ENCODE measurements at places on chromosomes 6 and 20.

DNA sequence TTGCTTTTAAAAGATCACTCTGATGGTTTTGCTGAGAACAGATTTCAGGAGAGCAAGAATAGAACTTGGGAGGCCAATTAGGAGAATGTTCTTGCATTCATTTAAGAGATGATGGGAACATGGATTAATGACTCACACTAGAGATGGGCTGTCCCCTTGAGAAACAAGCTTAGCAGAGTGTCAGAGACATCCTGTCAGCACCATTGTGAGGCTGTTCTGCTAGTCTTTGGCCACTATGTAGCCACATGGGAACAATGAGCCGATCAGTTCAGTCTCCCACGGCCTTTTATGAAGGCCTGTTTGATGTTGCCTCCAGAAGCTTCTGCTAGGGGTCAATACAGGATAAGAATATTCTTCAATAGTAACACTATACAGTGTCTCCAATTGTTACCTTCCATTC, 113.0 kb upstream of the EYA4 start:
- no peak for DNase-seq

DNA sequence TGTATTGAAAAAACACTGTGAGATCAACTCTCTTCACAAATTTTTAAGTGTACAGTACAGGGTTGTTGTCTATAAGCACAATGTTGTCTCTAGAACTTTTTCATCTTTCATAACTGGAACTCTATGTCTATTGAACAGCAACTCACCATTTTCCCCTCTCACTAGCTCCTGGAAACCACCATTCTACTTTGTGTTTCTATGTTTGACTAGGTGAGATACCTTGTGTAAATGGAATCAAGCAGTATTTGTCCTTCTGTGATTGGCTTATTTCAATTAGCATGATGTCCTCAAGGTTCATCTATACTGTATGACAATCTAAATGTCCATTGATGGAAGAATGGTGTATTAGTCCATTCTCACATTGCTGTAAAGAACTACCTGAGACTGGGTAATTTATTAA, 210.1 kb upstream of the FUT9 start:
- no peak for DNase-seq

GRCh38 chr20:50221501-50222308, 31.1 kb downstream of the CEBPB start:
- no peak for DNase-seq

DNA sequence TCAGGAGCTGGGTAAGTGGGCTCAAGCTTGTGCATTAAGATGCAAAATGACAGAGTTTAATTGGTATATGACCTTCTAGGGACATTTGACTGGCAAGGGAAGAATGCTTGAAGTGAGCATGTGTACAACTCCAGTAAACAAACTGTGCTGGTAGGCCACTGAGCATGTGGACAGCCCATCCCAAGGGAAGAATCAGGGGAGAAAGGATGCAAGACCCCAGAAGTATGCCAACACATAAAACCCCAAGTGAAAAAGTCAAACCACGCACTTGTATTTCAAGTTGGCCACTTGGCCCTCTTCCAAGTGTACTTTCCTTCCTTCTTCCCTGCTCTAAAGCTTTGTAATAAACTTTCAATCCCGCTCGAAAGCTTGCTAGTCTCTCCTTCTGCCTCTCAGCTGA, 10.4 kb upstream of the THBD start:
- no peak for DNase-seq

DNA sequence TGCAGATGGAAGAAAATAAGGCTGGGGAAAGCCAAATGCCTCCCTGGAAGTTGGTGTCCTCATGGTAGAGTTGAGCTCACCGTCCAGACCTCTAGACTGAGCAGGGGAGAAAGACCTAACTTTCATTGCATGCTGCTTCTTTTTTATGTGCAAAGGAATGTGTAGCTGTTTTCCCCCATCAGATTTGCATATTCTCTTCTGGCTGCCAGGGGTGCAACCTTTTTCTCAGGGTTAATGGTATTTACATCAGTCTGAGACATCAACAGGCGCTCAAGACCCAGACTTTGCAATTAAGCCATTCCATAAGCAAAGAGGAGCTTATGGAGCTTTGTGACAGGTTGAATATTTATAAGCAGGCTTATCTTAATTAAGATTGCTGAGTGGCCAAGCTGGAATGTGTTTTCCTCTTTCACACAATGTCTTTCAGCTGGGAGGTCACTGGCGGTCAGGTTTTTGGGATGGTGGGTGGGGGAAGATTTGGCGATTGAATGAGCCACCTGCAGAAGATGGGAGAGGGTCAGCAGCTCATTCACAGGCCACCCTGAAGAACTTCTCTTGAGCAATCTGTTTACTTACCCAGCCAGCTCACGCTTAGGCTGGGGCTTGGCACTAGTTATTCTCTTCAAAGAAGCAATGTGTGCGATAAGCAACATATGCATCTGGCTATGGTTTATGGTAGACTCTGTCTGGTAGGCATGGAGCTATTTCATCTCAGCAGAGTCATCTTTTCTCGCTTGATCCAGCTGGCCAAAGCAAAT, 88.6 kb downstream of the SCP2D1 start:
- no peak for DNase-seq

GRCh38 chr20:12270863-12271262, 353.2 kb downstream of the BTBD3 start:
- no peak for DNase-seq

- DNase-seq, result no peak
Observed at GRCh38 chr6:27296106-27296783, 15.8 kb downstream of the POM121L2 start.

DNA sequence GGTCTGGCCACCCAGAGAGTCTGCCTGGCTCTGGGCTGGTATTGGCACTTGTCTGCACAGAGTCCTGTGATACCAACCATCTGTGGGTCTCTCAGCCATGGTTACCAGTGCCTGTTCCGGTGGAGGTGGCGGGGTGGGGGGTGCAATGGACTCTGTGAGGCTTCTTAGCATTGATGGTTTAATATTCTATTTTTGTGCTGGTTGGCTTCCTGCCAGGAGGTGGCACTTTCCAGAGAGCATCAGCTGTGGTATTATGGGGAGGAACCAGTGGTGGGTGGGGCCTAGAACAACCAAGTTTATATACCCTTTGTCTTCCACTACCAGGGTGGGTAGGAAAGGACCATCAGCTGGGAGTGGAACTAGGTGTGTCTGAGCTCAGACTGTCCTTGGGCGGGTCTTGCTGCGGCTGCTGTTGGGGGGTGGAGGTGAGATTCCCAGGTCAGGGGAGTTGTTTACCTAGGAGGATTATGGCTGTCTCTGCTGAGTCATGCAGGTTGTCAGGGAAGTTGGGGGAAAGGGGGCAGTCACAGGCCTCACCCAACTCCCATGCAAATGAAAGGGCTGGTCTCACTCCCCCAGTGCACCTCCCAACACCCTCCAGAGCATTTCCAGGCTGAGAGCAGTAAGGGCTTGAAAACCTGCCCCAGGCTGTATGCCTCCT, 117.5 kb downstream of the FLRT3 start:
- no peak for DNase-seq

GRCh38 chr6:13913226-13914001, 11.3 kb upstream of the RNF182 start:
- DNase-seq, result no peak

DNA sequence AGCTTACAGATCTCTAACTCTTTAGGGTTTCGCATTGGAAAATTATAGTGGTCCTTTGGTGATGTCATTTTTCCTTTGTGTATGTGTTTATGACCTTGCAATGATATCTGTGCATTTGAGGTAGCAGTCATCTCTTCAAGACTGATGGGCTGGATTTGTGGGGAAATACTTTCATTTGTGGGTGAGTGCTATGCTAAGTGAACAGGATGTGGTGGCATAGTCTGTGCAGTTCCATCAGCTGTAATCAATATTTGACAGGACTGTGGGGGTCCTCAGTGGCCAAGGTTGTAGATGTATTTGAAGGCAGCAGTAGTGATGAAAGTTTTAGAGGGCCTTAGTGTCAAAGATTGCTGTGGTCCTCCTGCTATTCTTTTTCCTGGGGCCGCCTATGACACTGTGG, 79.5 kb downstream of the CYP39A1 start:
- DNase-seq, result no peak

DNA sequence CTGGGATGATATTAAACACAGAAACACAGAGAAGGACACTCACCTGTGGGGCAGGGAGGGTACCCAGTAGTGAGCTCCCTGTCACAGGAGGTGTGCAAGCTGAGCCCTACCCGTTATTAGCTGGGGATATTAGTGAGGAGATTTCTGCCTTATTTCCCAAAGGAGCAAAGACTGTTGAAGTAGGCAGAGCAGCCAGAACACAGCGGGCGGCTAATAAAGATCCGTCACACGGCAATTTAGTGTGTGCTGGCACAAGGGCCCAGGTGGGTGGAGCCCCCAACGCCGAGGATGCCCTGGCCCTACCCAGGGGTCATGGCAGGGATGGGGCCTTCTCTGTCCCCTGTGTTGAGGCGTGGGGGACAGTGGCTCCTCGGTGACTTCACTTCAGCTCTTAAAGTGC, 8.3 kb downstream of the VSTM2L start:
- DNase-seq, result no peak

GRCh38 chr6:2865694-2866151, 24.1 kb upstream of the SERPINB1 start:
- no peak for DNase-seq

DNA sequence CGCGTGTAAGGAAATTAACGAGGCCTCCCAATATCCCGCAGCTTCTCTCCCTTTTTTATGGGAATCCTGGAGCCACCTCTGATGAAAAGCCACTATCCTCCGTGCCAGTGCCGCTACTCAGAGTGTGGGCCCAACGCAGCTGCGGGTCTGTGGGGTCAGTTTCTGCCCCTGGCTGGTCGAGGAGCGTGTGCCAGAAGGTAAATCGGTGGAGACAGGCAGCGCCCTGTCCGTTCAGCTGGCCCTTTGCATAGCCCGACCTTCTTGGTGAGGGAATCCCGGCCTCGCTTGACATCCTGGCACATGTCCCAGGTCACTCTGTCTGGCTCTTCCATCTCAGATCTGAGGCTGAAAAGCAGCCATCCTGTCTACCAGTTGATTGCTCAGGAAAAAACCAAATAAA, 4.6 kb downstream of the THBS2 start:
- no peak for DNase-seq

DNA sequence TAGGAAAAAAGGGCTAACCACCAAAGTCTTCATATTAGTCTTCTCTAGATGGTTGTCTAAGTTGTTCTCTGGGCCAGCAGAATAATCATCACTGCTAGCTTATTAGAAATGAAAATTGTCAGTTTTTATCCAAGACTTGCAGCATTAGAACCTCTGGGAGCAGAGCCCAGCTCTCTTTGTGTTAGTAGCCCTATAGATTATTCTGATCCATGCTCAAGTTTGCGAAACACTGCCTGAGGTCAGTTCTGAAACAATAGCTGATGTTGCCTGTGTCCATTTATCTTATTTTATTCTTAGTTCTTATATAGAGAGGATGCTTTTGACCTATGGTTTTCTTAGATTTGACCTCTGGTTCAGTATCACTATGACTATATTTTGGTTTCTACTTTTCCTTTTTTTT, 66.9 kb downstream of the BCKDHB start:
- no peak for DNase-seq

DNA sequence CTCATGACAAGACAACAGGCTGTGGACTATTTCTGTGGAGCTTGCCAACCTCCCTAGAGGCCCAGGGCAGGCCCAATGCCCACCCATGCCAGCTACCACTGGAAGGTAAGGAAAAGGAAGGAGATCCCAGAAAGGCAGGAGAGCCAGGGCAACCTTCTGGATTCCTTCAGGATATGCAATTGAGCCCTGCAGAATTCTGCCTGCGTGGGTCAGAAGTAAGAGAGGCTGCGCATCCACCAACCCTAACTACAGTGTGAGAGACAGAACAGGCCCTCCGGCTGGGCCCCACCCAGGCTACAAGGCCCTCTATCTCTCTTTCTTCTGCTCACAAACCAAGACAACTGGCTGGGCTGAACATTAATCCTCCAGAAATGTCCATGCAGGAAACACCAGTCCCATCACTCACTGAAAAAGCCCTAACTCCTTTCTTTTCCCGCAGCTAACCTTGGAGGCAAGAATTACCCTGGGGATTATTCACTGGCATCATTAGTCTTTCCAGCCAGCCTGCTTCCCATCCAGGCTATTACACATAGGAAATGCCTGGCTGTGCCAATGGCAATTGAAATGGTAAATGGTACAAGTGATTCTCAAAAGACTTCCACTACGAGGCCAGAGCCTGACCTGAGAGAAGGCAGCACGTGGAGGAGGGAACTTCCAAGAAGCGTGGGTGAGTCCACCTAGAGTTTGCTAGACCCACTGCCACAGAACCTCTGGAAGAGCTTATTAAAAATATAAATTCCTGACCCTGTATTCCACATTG, 15.2 kb downstream of the MAP1LC3A start:
- DNase-seq, result no peak

DNA sequence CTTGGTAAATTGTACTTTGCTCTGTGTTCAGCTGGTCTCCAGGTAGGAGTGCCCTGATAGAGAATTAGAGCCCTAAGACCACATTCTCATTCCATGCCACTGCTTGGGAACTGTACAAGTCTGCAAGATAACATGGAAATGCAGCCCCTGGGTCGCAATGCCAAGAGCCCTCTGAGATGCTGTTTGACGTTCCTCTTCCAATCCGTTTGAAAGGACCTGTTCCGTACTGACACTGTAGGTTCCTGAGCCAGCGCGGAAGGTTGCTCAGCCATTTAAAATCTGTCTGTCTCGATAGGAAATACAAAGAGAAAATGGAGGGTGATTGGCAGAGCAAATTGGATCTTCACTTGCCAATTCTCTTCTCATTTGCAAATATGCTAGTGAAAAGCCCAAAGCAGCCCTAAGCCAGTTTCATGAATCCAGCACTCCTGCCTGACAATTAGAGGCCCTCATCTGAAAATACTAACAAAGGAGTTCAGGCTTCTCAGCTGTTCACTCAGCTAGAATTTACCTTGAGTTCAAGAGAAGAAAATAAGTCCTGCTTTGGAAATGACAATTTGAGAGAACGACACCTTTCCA, 100.6 kb upstream of the AFDN start:
- no peak for DNase-seq

DNA sequence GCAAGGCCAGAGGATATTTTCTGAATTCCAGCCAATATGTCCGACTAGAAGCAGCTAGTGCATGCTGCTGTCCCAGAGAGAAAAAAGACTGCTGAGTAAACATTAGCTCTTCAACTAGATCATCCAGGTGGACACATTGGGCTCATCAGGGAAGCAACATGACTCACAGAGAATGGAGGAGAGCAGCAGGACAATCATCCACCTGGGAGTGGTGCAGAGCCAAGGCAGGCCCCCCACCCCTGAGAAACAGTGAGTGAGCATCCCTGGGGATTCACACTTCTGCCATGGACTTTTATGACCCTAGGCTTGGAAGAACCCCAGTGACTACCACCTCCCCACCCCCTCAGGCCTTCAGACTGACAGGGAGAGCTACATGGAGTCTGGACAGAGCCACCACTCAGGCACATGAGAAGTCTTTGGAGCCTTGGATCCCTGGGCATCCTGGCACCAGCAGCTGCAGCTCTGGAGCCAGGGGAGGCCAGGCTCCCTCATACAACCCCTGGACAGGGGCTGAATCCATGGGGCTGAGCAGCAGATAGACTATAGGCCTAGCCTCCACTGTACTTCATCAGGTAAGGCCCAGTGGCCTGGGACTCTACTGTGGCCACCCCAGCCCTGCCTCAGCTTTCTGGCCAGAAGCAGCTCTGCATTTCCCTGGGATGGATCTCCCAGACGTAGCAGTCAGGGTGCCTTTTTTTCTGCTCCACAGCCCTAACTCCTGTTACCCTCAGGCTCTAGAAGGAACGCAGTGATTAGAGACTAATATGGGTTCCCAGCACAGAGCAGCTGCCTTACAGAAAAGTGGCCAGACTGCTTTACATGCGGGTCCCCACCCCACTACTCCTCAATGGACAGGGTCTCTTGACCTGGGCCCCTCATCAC, 82.9 kb upstream of the RNF217 start:
- DNase-seq, result no peak

GRCh38 chr20:2151858-2152281, 50.2 kb downstream of the STK35 start:
- DNase-seq, result no peak

- DNase-seq, result no peak
Observed at GRCh38 chr6:12245360-12245759, 44.8 kb upstream of the EDN1 start.

All from occipital lobe (tissue), 3 donors.